ENCODE measurements at places on chromosomes 2 and 18.

GRCh38 chr18:52311331-52311730, 28.7 kb upstream of the DCC start:
- no peak for DNase-seq

GRCh38 chr2:29688429-29688828, 233.0 kb downstream of the ALK start:
- DNase-seq, result no peak

- no peak for DNase-seq
These were observed 73.6 kb upstream of the RND3 start for GRCh38 chr2:150561076-150561475.

DNA sequence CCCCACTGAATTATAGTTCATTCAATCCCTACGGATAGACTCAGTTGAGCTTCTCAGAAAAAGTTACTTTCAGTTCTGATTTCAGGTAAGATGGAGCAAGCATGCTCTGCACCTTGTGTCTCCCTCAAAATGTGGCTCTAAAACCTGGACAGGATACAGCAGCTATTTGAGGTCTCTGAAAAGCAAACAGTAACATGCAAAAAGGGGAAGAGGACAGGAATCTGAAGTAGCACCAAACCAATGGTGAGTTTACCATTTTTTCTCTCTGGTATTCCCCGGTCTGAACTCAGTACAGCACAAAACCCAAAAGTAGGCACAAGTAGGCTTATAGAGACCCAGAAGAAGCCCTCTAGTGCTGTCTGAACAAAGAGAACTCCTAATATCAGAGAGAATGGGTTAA, 34.1 kb downstream of the LANCL1 start:
- no peak for DNase-seq

DNA sequence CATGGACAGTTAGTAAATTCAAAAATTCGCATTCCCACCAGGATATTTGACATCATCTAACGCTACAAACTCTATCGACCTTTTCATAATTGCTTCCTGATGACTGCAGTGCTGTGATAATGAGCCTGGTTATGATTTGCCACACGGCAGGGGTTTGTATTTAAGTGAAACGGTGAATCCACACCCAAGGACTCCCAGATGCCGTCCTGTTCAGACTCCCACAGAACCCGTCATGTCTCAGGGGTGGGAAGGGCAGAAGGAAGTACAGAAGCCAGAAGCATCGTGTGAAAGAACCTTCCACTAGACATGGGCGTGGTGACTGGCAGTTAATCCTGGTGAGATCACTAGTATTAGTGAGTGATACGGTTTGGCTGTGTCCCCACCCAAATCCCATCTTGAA, 91.2 kb upstream of the TMEM18 start:
- no peak for DNase-seq

DNA sequence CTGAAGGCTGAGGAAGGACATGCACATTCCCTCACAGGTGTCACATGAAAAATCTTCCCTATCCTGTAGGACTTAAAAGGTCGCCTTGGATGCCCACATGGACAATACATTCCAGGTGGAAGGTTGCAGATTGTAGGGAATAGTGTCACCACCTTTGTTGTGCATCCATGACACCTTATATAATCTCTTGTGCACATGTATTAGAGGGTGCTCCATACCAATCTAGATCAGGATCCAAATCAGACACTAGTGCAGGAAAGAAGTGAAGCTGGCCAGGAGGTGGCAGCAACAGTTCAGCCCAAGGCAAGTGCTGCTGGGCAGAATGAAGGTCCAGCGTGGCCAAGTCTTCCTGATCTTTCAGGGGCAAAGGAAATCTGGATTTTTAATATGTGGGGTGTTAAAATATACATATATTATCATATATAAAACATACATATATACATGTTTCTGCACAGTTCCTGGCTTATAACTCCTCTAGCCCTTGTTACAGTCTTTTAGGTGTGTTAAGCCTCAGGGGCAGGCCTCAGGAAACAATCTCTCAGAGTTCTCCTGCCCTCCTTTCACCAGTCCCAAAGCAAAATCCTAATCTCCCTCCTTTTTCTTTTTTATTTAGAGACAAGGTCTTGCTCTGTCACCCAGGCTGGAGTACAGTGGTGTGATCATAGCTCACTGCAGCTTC, 16.6 kb downstream of the NIF3L1 start:
- peak; percentile 34 for DNase-seq

- no peak for DNase-seq
These were observed 198.9 kb downstream of the SMAD7 start for GRCh38 chr18:48751727-48752468.

GRCh38 chr2:151520976-151521375, 111.3 kb downstream of the RIF1 start:
- DNase-seq, result no peak

All from activated CD4-positive, alpha-beta T cell treated with anti-CD3 and anti-CD28 coated beads, Interleukin-2, amount 50 U/mL, for 4 hours (primary cell).